ENCODE measurements at places on chromosomes 11 and 22. TPM values are rescaled to one million over a fixed set of nuclear protein-coding genes. Genes with fewer than 3 reads are reported as not detected.

The OAF gene
- 9.0 TPM for polyA plus RNA-seq

The TRIM22 gene
- polyA plus RNA-seq, result 5.6 TPM

The ST14 gene
- polyA plus RNA-seq, result 0.25 TPM

The SHISA8 gene
- not detected for polyA plus RNA-seq

The OR56A4 gene
- not detected for polyA plus RNA-seq

The GPR152 gene
- not detected for polyA plus RNA-seq

The APOA5 gene
- polyA plus RNA-seq, result 0.05 TPM

- DNase-seq, result no peak
- no peak overlapping the region for H3K4me3 ChIP-seq
- H3K27ac ChIP-seq, result no peak overlapping the region
- H3K4me1 ChIP-seq, result no peaks in the 10 kb centered on the region
- peaks cover 14% of the 10 kb centered on the region for H3K36me3 ChIP-seq
These were observed 25.3 kb downstream of the CEP295 start for GRCh38 chr11:93686812-93687211.

DNA sequence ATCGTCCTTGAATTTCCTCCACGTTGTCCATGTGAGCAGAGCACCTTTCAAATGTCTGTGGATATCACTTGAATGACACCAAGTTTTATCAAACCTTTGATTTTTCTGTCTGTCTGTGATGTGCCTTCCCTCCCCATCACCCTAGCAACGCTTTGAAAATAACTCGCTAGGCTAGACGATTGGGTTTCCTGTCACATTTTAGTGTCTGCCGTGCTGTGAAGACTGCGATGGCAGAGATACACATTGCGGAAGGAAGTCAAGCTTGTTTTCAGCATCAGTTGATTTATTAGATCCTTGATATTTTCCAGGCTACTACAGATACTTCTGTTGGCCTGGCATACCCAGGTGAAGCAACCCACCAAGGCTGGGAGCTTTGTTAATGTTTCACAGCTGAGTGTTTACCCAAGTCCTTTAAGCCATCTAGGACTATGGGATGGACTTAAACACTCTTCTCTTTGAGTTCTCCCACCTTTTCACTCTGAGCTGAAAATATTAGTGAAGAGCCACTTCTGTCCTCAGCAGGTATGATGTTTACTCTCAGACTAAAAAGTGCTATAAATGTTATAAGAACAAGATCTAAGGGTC, 93.6 kb upstream of the CD44 start:
- H3K36me3 ChIP-seq, result no peaks in the 10 kb centered on the region
- no peak overlapping the region for H3K4me3 ChIP-seq
- DNase-seq, result no peak
- H3K27ac ChIP-seq, result no peak overlapping the region
- peaks cover 36% of the 10 kb centered on the region for H3K4me1 ChIP-seq
- no peaks in the 10 kb centered on the region for H3K27me3 ChIP-seq

DNA sequence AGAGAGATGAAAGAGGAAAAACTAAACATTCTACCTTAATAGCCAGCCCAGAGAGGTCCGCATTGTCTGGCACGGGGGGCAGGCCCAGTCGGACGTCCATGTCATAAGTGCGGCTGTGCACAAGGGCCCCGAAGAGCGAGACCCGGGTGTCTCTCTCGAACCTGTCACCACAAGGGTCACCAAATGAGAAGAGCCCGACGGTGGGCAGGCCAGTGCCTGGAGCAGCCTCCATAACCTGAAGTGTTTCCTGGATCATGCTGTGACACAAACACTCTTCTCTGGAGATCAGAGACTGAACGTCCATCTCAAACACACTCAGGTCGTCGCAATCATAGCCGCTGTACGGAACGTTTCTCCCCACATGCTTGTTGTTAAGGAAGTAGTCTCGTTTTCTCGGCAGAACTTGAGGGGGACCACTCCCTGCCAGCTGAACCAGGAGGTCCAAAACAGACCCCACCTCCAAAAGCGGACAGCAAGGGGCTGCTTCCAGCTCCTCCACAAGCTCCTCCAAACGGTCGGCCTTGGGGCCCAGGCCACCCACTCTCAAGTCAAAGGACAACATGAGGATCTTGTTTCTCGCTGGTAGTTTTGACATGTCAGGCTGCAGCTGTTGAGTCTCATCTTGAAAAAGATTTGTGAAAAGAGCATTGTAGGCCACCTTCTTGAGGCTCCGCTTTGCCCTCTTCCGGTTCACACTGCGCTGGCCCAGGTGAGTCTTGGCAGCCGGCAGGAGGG, 971 bp downstream of the TUBGCP6 start:
- peaks cover 42% of the 10 kb centered on the region for H3K4me1 ChIP-seq
- no peak for DNase-seq
- peak overlapping the region; percentile 98 for H3K4me3 ChIP-seq
- H3K27ac ChIP-seq, result peak overlapping the region; percentile 95
- H3K36me3 ChIP-seq, result peaks cover 48% of the 10 kb centered on the region
- no peaks in the 10 kb centered on the region for H3K27me3 ChIP-seq

GRCh38 chr11:46339816-46340215, 7.4 kb upstream of the DGKZ start:
- peak overlapping the region; percentile 62 for H3K27ac ChIP-seq
- no peak for DNase-seq
- no peaks in the 10 kb centered on the region for H3K36me3 ChIP-seq
- no peak overlapping the region for H3K4me3 ChIP-seq
- peaks cover 18% of the 10 kb centered on the region for H3K4me1 ChIP-seq
- no peaks in the 10 kb centered on the region for H3K27me3 ChIP-seq

- H3K4me1 ChIP-seq, result no peaks in the 10 kb centered on the region
- no peak overlapping the region for H3K27ac ChIP-seq
- DNase-seq, result no peak
- H3K27me3 ChIP-seq, result no peaks in the 10 kb centered on the region
These were observed 17.1 kb upstream of the TMPRSS13 start for GRCh38 chr11:117946156-117946841.

DNA sequence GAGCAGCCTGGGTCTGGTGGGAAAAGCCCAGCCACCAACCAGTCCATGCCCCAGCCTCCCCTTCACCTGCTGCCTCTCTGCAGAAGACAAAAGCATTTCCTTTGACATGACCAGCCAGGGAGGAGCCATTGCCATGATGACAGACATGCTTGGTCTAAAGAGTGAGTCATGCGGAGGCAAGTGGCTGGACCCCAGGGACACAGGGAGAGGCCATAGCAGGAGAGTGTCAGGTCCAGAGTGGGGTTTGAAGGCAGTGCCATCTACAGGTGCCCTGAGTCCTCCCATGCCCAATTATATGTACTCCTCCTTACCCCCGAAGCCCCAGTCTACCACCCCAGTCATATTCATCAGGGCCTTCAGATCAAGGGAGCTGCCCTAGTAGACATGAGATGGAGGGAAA, 67.4 kb downstream of the SCN3B start:
- peaks cover 20% of the 10 kb centered on the region for H3K4me1 ChIP-seq
- H3K27me3 ChIP-seq, result no peaks in the 10 kb centered on the region
- H3K36me3 ChIP-seq, result no peaks in the 10 kb centered on the region

GRCh38 chr11:61961570-61962212, 5.7 kb downstream of the FTH1 start:
- H3K27ac ChIP-seq, result peak overlapping the region; percentile 16
- DNase-seq, result peak; percentile 56
- H3K36me3 ChIP-seq, result peaks cover 3% of the 10 kb centered on the region
- no peak overlapping the region for H3K4me3 ChIP-seq
- peaks cover 32% of the 10 kb centered on the region for H3K4me1 ChIP-seq

- H3K27ac ChIP-seq, result no peak overlapping the region
- DNase-seq, result no peak
- H3K27me3 ChIP-seq, result no peaks in the 10 kb centered on the region
- H3K36me3 ChIP-seq, result no peaks in the 10 kb centered on the region
These were observed 1425.1 kb downstream of the BRD1 start for GRCh38 chr22:48402591-48403031.

DNA sequence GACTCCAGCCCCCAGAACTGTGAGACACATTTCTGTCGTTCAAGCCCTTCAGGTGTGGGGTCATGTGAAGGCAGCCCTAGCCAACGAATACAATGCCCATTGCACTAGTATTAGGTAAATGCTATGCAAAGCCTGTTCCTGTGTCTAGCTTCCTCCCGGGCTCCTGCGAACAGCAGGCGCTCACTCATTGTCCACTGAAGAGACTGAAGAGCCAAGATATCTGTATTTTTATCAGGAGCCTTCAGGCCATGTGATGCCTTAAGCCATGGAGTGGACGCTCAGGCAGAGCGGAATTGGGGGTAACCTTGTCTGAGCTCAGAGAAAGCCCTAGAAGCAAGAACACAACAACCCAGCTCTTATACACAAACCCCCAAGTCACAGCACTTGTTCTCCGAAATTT, 4.2 kb upstream of the TMPRSS6 start:
- no peaks in the 10 kb centered on the region for H3K36me3 ChIP-seq
- H3K27me3 ChIP-seq, result no peaks in the 10 kb centered on the region
- H3K27ac ChIP-seq, result no peak overlapping the region
- no peak overlapping the region for H3K4me3 ChIP-seq
- no peaks in the 10 kb centered on the region for H3K4me1 ChIP-seq

GRCh38 chr22:23276656-23277582, 96.6 kb downstream of the BCR start:
- no peaks in the 10 kb centered on the region for H3K27me3 ChIP-seq
- H3K27ac ChIP-seq, result no peak overlapping the region
- H3K36me3 ChIP-seq, result peaks cover 19% of the 10 kb centered on the region

- H3K36me3 ChIP-seq, result no peaks in the 10 kb centered on the region
- DNase-seq, result no peak
- no peak overlapping the region for H3K27ac ChIP-seq
- peaks cover 9% of the 10 kb centered on the region for H3K4me1 ChIP-seq
- no peak overlapping the region for H3K4me3 ChIP-seq
- peaks cover 1% of the 10 kb centered on the region for H3K27me3 ChIP-seq
These were observed 177.3 kb upstream of the NCAM1 start for GRCh38 chr11:112783945-112784322.

DNA sequence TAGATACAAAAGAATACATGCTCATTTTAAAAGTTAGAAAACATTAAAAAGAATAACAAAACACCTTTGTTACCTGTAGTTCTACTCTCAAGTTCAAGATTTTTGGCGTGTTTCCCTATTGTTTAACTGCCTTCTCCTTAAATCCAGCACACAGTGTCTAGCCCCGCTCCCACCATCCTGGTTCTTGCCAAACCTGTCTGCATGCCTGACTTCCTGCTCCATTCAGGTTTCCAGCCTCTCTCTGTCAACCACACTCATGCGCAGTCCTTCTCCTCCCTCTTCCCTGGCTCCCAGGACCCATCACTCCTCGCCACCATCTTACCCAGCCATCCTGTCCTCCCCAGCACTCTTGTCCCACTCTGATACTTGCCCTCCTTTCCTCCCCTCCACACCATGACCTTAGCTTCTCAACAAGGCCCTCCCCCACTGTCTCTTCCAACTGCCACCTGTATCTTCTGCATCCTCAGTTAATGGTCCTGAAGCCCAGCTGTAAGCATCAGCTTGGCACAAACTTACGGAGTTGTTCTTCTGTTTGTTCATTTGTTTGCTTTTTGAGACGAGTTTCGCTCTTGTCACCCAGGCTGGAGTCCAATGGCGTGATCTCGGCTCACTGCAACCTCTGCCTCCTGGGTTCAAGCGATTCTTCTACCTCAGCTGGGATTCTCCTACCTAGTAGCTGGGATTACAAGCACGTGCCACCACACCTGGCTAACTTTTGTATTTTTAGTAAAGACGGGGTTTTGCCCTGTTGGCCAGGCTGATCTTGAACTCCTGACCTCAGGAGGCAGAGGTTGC, 7.5 kb upstream of the MYH9 start:
- H3K4me3 ChIP-seq, result no peak overlapping the region
- DNase-seq, result no peak
- H3K27me3 ChIP-seq, result no peaks in the 10 kb centered on the region
- H3K36me3 ChIP-seq, result no peaks in the 10 kb centered on the region

- peak overlapping the region; percentile 87 for H3K27ac ChIP-seq
- peaks cover 67% of the 10 kb centered on the region for H3K4me1 ChIP-seq
- DNase-seq, result no peak
These were observed 3.1 kb downstream of the TNKS1BP1 start for GRCh38 chr11:57321388-57322255.

DNA sequence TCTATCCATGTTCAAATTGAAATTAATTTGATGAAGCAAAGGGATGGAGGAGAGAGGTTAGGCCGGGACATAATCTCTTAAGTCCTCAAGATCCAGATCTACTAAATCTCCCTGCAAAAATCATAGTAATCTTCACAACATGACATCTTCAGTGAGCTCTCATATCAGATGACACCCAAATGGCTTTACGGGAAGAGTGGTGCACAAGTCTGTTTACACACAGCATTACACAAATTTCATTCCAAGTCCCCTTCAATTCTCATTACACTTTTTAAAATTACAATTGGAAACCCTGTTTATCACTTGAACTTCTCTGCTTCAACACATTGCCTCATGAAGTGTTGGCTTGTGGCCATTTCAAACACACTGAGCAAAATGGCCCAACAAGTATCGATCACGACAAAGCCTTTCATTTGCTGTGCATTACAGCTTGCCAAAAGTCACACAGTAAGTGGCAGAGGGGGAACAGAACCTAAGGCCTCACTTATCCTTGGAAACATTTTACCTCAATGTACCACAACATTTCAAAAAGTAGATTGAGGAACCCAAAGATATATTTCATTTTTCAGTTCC, 17.9 kb upstream of the TPH1 start:
- no peak for DNase-seq

DNA sequence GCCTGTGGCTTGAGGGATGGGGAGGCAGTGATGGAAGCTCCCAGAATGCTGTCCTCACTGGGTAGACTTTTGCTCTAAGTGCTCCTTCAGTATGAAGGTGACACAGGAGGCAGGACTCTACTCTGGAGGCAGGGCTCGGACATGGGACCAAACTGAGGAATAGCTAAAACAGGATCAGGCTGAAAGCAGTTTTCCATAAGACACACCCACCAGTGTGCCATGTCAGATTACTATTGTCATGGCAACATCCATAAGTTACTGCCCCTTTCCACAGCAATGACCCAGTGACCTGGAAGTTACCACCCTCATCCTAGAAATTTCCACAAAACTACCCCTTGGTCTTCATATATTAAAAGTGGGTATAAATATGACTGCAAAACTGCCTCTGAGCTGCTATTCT, 43.6 kb upstream of the GALNT18 start:
- peaks cover 4% of the 10 kb centered on the region for H3K4me1 ChIP-seq
- H3K36me3 ChIP-seq, result no peaks in the 10 kb centered on the region
- no peak overlapping the region for H3K27ac ChIP-seq
- no peak overlapping the region for H3K4me3 ChIP-seq
- H3K27me3 ChIP-seq, result no peaks in the 10 kb centered on the region

GRCh38 chr11:31236143-31236542, 133.4 kb downstream of the DCDC1 start:
- DNase-seq, result no peak
- no peaks in the 10 kb centered on the region for H3K4me1 ChIP-seq
- H3K27me3 ChIP-seq, result no peaks in the 10 kb centered on the region
- no peaks in the 10 kb centered on the region for H3K36me3 ChIP-seq

DNA sequence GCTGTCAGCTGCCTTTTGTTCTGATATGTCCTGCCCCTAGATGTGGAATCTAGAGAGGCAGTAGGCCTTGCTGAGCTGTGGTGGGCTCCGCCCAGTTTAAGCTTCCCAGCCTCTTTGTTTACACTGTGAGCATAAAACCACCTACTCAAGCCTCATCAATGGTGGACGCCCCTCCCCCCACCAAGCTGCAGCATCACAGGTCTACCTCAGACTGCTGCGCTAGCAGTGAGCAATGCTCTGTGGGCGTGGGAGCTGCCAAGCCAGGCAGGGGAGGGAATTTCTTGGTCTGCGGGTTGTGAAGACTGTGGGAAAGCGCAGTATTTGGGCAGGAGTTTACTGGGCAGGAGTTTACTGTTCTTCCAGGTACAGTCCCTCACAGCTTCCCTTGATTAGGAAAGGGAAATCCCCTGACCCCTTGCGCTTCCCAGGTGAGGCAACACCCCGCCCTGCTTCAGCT, 98.5 kb downstream of the SMCO4 start:
- DNase-seq, result no peak
- H3K27ac ChIP-seq, result no peak overlapping the region
- H3K4me1 ChIP-seq, result no peaks in the 10 kb centered on the region
- H3K4me3 ChIP-seq, result no peak overlapping the region

Measured in psoas muscle (tissue), 8 donors.